ENCODE measurements at places on chromosomes 11 and 22.

GRCh38 chr22:47107431-47107830, 345.0 kb downstream of the TBC1D22A start:
- no peak for DNase-seq

- peak; percentile 37 for DNase-seq
These were observed 3.3 kb upstream of the RAG1 start for GRCh38 chr11:36564376-36565030.

GRCh38 chr22:44573451-44573850, 75.4 kb upstream of the RTL6 start:
- peak; percentile 13 for DNase-seq

- DNase-seq, result no peak
These were observed 107.0 kb downstream of the WNT7B start for GRCh38 chr22:45870011-45870410.

DNA sequence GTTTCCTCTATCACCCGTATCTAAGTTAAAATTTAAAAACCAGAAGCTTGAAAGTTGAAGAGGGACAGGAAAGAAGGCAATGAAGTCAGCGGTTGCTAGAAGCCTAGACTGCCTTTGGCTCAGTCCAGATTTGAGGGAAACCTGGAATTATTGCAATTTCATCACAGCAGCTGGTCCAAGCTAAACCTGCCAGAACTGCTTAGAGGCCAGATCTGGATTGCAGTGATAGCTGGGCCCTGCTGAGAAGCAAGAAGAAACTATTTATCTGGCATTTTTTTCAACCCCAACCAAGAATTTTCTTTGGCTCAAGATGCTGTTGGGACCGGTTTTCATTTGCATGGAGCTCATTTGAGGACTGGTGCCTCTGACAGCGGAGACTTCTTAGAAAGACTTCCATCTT, 121.5 kb upstream of the TEAD1 start:
- no peak for DNase-seq

DNA sequence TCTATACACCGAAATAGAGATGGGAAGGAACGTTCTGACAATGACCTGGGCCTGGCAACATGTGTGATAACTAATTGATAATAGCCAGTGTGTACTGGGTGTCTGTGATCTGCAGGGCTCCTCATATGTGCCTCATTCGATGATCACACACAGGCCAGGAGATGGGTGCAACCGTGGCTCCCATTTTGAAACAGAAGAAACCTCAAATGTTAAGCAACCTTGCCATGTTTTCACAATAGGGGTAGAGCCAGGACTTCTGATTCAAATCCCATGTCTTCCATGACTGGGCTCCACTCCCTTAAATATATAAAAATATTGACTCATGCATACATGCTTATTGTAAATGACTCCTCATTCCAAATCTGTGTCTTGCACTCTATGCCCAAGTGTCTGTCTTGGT, 11.1 kb downstream of the APOL3 start:
- no peak for DNase-seq

DNA sequence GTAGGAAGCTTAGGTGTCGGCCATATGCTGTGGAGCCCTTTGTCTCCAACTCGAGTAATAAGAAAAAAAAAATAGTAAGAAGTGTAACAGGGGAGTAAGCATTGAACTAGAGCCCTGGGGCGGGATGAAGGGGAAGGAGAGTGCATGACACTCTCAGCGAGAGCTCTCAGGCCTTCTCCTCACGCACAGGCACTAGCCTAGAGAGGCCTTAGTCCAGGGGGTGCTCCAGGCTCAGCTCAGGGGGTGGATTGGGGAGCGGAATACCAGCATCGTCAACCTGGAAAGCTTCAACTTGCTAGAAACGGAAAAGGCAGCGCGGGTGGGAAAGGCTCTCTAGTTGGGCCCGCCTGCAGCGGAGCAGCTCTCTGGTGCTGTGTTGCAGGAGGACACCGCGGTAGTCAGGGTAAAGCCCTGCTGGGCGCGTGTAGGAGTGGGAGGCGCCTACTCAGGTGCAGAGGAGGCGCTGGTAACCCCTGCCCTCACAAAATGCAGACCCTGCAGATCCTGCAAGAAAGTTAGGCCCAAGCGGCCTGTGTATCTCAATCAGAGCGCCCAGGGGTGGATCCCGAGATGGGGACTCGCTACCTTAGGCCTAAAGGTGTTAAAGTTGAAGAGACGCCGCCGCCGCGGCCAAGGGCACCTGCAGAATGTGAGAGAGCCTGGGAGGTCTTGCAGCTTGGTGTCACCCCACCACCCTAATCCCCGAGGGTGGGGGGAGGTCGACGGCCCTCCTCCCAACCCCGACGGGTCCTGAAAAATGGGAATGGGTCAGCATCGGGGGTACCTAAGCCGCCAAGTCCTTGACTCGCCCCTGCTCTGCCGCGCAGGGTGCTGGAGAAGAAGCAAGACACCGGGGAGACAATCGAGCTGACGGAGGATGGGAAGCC, 2.8 kb downstream of the SLC17A6 start:
- no peak for DNase-seq

DNA sequence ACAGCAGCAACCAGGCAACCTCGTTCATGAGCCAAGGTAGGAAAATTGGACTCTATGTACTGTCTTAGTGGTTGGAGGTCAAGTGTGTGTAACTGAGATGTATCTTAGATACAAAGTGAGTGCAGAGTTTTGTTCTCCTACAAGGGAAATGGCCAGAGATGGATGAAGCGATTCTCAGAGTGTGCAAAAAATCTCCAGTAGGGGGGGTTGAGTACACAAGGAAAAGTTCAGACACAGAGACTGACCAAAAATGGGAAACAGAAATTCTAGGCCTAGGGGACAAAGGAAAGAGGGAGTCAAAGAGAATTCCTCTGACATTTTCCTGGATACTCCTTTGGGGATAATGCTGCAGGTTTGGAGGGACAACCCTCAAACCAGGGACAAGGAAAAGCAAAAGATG, 38.2 kb upstream of the OR5AK2 start:
- DNase-seq, result no peak

DNA sequence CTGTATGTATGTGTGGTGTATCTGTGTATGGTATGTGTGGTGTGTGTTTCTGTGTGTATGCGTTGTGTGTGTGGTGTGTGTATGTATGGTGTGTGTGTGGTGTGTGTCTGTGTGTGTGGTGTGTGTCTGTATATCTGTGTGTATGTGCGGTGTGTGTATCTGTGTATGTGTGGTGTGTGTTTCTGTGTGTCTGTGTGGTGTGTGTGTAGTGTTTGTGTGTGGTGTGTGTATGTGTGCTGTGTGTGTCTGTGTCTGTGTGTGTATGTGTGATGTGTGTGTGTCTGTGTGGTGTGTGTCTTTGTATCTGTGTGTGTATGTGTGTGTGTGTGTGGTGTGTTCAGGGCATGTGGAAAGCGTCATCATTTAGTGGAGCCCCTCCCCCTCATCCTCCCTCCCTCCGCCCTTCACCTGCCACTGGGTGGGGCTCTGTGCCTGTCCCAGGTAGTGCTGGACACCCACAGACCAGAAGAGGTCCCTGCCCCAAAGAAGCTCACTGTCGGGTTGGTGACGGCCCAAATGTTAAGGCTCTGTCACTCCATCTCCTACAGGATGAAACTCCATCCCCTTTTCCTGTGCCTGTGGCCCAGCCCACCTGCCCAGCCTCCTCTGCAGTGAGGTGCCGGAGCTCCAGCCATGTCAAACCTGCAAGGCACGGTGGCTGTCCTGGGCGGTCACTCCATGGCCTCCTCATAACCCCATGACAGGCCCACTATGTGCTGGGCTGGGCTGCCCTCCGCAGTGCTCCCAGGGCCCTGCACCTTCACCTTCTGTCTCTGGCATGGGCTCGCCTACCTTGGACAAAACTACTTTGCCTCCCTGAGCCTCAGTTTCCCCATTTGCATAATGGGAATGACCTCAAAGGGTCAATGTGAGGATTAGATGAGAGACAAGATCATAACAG, 23.4 kb upstream of the SHISAL1 start:
- DNase-seq, result no peak

GRCh38 chr11:22671751-22672150, 5.3 kb downstream of the GAS2 start:
- DNase-seq, result no peak

GRCh38 chr22:49512487-49513165, 315.0 kb downstream of the BRD1 start:
- DNase-seq, result peak; percentile 2

GRCh38 chr11:113431746-113432145, 43.5 kb downstream of the DRD2 start:
- no peak for DNase-seq

- DNase-seq, result no peak
These were observed 139.3 kb downstream of the ST3GAL4 start for GRCh38 chr11:126494831-126495230.

DNA sequence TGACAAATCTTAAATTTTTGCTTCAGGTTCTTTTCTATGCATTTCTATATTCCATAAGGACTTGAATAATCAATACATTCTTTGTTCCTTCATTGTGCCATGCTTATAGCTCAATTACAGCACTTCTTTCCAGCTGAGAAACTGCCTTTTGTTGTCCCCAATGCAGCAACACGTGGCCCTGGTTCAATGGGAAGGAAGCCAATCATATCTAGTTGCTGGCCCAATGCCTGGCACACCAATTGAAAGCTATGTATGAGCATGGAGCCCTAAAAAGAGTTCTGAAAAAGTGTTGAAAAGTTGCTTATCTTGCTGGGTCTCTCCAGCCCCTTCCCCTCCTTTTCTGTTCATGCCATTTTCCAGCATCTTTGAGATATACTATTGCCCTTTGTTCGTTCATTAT, 448.0 kb upstream of the FAT3 start:
- DNase-seq, result no peak

DNA sequence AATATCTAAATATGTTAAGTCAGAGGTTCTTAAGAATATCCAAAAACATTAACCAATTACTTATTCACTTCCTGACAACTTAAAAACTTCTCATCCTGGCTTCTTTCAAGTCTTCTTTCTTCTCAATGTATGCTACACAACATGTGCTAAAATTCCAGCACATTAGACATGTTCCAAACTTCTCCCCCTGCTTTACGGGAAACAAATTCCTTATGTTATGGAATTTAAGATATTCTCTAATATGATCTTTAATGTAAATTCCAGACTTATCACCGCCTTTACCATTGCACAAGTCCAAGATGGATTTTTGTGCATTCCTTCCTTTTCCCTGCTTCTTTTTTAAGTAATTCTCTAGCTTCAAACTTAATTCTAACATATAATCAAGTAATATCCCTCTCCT, 964.5 kb upstream of the CHORDC1 start:
- no peak for DNase-seq

DNA sequence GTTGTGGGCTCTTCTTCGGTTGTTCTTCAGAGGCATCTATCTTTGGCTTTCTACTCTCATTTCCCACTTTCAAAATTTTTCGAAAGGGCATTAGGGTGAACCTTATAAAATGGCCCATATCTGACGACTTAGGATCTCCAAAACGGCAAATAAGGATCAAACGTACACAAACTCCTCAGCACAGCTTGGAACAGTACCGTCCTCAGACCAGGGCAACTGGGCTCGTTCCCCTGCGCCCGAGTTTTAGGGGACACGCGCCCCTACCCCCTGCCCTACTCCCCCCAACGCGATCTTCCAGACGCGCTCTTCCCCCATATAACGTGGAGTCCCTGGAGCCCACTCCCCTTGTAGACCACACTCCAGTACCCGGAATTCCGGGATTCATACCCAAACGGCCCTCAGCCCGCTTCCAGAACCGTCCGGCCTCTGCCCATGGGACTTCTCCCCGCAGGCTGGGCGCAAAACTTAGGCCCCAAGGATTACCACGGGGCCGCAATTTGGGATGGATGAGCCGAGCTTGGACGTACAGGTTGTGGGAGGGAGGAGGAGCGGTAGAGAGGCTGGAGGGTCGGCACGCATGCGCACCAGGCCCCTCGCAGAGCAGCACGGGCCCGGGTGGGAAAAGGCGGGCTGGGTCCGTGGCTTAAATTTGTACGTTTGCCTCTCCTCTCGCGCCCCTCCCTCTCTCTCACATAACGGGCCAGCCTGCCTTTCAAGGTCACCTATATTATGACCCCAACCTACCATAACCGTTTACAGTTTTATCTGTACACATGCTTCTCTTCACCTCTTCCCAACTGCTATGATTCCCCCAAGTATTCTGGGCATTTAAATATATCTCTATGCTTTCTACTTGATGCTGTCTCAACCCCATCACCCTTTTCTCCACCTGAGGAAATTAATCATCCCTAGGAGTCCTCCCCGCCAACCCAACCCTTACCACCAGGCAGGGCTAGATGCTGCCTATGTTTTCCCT, 3.4 kb downstream of the CCDC89 start:
- peak; percentile 80 for DNase-seq

- DNase-seq, result no peak
These were observed 241.4 kb downstream of the TTC28 start for GRCh38 chr22:28438183-28438768.

- no peak for DNase-seq
These were observed 293.7 kb downstream of the DDX10 start for GRCh38 chr11:108958368-108959104.
